ENCODE measurements at places on chromosomes 7 and 10.
A peak's percentile ranks its signal among the peaks of the same experiment; 100 is the strongest.

DNA sequence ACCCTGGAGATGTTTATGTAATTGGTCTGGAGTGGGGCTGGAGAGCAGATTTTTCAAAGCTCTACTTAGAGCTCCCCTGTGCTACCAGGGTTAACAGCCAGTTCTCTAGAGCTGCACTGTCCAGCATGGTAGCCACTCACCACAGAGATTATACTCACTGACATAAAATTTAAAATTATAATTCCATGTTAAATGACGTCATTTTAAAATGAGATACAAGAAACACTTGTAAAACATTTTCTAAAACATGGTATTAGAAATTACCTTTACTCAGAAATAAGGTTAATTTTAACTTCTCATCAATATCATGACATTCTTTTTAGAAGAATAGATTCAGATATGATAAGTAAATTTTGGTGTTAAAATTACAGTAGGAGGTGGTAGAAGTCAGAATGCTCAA is 306.2 kb upstream of the LRRN3 start:
- no peak for DNase-seq

DNA sequence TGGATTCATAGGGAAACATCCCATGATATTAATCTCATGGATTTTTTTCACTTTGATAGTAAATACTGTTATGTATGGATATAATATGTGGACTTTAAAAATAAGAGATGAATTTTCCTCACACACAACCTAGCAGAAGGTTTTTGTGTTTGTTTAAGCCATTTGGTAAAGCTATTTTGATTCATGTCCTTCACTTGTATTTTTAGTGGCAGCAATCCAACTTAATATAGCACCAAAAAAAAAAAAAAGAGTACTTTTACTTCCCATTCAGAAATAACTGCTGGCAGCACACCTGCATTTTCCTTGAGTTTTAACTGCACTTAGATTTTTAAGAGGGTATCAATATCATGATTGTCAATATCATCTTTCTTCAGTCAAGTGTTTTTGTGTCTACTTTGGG is 60.0 kb downstream of the MCMBP start:
- no peak for DNase-seq

- no peak for DNase-seq
Measured at GRCh38 chr10:11907914-11908313, 84.8 kb downstream of the PROSER2 start.

- no peak for DNase-seq
Measured at GRCh38 chr7:80311313-80311712, 176.7 kb downstream of the GNAI1 start.

- no peak for DNase-seq
Measured at GRCh38 chr10:102069071-102069470, 3.9 kb downstream of the HPS6 start.

DNA sequence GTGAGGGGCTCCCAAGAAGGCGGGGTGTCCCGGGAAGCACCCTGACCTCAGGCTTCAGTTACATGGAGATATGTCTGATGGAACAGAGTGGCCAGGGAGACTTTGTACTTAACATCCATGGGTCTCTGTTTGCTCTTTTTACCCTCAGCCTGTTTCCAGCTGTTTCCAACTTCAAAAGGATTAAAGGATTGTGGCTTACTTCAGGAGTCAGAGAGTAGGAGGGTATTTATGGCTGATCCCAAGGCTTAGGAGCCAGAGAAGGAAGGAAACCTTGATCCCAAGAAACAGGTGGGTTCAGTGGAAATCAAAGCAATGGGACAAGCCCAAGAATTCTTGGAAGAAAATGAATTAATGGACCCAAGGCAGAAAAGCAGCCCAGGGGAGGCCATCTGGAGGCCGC is 37.7 kb upstream of the ZNF438 start:
- DNase-seq = peak; percentile 27

DNA sequence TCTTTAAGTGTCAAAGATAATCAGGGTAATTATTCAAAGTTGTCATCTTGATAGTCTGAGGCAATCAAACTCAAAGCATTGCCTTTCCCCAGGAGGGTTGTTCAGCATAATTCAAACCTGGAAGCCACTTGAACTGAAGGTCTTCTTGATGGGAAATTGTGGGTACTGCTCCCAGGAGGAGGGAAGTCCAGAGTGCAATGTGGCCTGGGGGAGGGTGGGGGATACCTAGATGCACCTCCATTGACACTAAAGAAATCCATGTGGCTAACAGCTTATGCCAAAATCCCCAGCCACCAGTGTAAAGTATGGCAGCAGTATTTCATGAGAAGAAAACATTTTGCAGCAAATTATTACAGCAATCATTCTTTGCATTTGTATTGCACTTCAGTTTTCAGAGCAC is 114.9 kb downstream of the STRA8 start:
- DNase-seq = no peak

- DNase-seq = peak; percentile 94
Measured at GRCh38 chr7:4683884-4684565, 1.9 kb downstream of the FOXK1 start.

DNA sequence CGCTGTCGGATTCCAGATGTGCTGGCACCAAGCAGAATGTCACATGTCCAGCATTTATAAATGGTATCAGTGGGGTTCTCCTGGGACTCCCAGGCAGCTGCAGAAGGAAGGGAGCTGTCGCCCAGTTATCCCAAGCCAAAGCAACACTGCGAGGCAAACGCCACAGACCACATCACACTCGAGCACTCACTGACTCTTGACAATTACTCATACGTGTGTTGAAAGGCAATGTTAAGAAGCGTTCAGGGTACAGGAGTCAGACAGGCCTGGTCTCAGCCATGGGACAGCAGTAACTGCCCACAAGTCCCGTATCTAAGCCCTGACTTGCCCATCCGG is 113.4 kb downstream of the DIP2C start:
- DNase-seq = no peak

All from mesenchymal stem cell (in vitro differentiated cells and primary cell).